Left renal pelvis (tissue), 4 donors: ENCODE measurements at places on chromosomes 6 and 20. TPM values are rescaled to one million over a fixed set of nuclear protein-coding genes. Genes with fewer than 3 reads are reported as not detected.

MYBL2 gene
- polyA plus RNA-seq: 24.9 TPM

GPSM3 gene
- 9.1 TPM for polyA plus RNA-seq

ZC2HC1B gene
- polyA plus RNA-seq: not detected

RWDD2A gene
- 7.6 TPM for polyA plus RNA-seq

ADGB gene
- 0.15 TPM for polyA plus RNA-seq

METTL24 gene
- 27.1 TPM for polyA plus RNA-seq

PAK1IP1 gene
- polyA plus RNA-seq: 21.4 TPM

FBXL4 gene
- 13.0 TPM for polyA plus RNA-seq

GNMT gene
- polyA plus RNA-seq: 2.0 TPM

VSX1 gene
- not detected for polyA plus RNA-seq

LTA gene
- polyA plus RNA-seq: 0.29 TPM

TCF21 gene
- polyA plus RNA-seq: 218 TPM

MROH8 gene
- 6.7 TPM for polyA plus RNA-seq

OR2H1 gene
- not detected for polyA plus RNA-seq

SCUBE3 gene
- polyA plus RNA-seq: 59.0 TPM

- DNase-seq: no peak
These were observed 69.4 kb upstream of the KCNG1 start for GRCh38 chr20:51092338-51092737.

DNA sequence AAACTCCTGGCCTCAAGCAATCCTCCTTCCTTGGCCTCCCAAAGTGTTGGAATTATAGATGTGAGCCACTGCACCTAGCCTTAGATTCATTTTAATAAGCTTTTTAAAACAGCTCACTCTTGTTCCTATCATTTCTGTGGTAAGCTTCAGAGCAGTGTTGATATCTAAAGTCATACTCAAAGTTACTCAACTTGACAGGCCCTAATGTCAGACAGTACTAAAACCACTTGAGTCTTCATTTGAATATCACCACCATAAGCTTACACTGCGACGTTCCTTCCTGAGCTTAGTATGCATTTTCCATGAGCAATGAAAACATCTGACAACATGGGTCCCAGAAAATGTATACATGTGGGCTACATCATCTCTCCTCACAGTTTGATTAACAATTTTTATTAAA lies 6.0 kb downstream of the FUCA2 start:
- no peak for DNase-seq

DNA sequence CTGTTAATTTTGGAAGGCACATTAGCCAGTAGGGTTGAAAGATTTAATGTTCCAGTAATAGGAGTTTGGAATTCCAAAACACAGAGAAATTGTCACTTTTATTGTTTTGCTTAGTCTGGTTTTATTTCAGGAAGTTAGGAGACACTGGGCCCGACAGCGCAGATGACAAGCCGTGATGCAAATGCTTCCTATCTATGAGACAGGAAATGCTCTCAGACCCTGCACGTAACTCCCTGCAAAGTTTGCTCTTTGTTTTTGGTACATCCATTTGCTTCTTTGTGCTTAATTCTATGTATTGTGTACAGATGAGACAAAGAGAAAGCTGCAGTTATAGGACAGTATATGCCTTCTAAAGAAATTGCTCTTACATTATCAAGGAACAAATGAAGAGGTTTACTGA lies 201.6 kb upstream of the SGK1 start:
- DNase-seq: no peak

GRCh38 chr6:160455081-160455480 lies 106.9 kb downstream of the SLC22A3 start:
- no peak for DNase-seq

DNA sequence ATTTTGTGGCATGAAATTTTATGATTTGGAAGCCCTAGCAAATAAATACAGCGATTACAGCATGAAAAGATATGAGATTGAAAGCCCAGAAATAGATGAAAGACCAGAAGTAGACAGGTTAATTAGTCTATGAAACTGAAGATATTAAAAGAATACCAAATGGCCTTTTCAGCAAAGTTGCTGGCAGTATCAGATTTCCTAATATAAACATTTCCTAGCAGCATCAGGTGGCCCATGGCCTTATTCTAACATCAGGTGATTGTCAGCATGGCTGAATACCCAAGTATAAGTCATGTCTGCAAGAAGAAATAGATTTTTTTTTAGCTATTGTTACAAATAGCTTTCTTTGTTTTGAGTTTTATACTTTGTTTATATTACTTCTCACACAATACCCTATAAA lies 93.2 kb downstream of the CLVS2 start:
- no peak for DNase-seq

GRCh38 chr6:85418059-85418458 lies 31.8 kb upstream of the NT5E start:
- DNase-seq: no peak

- DNase-seq: no peak
These were observed 8.4 kb downstream of the FOXS1 start for GRCh38 chr20:31836853-31837608.

DNA sequence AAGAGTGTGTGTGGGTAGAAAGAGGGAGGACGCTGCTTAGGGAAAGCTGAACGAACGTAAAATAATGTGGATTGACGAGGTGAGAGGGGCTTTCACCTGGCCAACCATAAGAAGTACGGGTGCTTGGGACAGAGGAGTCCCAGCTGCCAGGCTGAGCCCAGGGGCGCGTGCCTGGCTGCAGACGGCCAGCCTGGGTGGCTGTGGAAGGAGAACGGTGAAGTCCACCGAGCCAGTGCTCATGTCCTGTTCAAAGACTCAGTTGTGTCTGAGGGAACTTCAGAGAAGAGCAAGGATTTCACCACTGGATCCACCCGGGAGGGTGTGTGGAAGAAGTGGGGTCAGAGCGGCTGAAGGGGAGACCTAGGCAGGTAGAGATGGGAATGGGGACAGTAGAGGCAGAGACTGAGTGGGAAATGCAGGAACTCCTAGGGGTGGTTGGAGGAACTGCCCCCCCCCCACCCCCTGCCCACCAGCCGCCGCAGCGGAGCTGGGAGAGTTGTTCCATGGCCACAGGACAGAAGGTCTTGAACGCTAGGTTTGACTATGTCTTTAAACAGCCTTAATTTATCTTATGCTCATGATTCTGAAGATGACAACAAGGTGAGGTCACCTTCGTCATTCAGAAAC lies 68.1 kb upstream of the TBXT start:
- DNase-seq: no peak

DNA sequence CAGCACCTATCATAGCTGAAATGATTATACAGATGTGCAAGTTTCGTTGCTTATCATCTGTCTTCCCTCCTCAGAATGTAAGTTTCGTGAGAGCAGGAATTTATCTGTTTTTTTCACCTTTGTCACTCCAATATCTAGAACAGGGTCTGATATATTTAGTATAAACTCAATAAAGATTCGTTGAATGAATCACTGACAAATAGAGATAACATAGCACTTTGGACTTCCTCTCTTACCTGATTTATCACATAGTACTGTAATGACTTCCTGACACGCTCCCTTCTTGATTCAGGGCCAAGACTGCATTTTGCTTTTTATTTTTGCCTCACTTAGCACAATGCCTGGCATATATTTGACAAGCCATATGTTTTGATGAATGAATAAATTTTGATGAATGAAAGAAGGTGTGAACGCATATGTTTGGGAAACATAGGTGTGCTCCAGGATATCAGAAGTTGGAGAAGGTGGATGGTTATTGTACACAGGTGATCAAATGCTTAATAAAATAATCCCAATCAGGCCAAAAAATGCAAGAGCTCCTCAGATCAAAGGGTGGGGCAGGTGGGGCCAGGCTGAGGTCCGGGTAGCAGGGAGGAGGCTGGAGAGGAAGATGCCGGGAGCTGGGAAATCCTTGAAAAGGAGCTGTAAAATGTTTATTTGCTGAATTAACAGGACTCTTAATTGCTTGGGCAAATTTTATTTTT lies 33.0 kb downstream of the PIM1 start:
- DNase-seq: no peak

- DNase-seq: no peak
These were observed 36.4 kb downstream of the PSMG4 start for GRCh38 chr6:3294921-3295871.

- DNase-seq: no peak
These were observed 24.0 kb downstream of the SNX3 start for GRCh38 chr6:108236791-108237190.

- no peak for DNase-seq
These were observed 4.2 kb downstream of the BEND6 start for GRCh38 chr6:56959094-56959493.

GRCh38 chr6:19845266-19846041 lies 8.3 kb downstream of the ID4 start:
- no peak for DNase-seq

- DNase-seq: no peak
These were observed 62.6 kb upstream of the FAM83B start for GRCh38 chr6:54784011-54784410.

DNA sequence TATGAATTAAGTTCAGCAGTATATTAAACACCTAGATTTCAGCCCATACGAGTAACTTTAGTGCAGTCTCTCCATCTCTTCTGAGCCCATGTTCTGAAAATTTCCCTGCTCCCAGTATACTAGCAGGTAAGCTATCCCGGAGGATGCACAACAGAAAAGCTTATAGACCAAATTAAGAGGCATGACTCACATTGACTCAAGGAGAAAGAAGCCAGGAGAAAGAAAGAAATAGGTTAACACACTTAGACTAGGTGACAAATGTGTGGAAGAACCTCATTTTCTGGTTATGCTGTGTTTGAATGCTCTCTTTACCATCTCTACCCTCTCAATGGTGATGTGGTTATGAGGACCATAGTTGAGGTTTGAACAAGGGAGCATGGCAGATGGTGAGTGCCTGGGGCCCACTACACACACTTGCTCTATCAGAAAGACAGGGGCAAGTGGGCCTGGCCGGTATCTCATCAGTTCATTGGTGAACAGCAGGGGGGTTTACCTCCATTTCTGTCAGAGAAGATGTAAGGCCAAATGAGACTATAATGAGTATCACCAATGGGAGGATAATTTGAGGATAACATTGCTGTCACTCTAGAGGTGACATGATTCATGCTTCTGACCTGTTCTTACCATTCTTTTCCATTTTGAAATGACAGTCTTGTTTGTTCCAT lies 902.3 kb upstream of the FLRT3 start:
- DNase-seq: no peak
